ENCODE measurements at places on chromosomes 1 and 21. TPM values are rescaled to one million over a fixed set of nuclear protein-coding genes. Genes with fewer than 3 reads are reported as not detected.

CD164L2 gene
- not detected for total RNA-seq

FAM43B gene
- total RNA-seq = 0.15 TPM

NGF gene
- total RNA-seq = 0.50 TPM

WNT2B gene
- total RNA-seq = 0.74 TPM

KCNJ15 gene
- not detected for total RNA-seq

MEX3A gene
- 5.1 TPM for total RNA-seq

SHE gene
- not detected for total RNA-seq

REN gene
- total RNA-seq = 0.67 TPM

SERINC2 gene
- total RNA-seq = 119 TPM
